GM04503 (cell line): ENCODE measurements at places on chromosomes 5 and 9.

DNA sequence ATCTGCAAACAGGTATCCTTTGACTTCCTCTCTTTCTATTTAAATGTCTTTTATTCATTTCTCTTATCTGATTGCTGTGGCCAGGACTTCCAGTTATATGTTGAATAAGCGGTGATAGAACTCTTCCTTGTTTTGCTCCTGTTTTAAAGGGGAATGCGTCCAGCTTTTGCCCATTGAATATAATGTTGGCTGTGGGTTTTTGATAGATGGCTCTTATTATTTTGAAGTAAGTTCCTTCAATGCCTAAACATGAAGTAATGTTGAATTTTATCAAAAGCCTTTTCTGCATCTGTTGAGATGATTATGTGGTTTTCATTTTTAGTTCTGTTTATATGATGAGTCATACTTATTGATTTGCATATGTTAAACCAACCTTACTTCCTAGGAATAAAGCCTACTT, 300.5 kb upstream of the CTNND2 start:
- no peak for DNase-seq

DNA sequence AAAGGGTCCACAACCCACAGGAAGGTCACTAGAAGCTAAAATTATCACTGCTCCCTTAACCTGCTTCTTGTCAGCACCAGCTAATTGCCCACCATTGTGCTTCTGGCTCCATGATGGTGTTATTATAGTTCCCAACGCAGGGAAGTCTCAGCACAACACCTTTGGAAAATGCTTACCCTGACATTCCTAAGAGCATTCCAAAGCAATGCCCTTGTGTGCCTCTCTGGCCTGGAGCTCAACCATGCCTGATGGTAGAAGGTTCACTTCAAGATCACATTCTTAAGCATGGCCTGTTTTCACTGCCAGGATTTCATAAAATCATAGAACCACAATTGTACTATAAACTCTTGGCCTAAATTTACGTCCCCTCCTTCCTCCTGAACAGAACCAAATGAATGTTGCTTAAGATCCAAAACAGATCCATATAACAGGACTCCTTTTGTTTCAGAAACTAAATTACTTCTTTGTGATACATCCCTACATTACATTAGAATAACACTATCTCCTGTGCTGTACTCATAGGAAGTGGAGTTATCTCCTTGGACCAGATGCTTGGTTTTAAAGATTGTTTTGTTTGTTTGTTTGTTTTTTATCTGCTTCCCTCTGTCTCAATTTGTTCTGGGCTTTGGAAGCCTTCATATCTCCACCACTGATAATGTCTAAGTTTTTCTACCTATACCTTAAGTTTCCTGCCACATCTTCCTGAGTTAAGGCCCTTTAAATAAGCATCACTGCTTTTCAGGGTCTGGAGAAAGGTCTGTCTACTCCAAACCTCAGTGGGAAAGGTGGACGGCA, 32.1 kb downstream of the ARL15 start:
- no peak for DNase-seq

DNA sequence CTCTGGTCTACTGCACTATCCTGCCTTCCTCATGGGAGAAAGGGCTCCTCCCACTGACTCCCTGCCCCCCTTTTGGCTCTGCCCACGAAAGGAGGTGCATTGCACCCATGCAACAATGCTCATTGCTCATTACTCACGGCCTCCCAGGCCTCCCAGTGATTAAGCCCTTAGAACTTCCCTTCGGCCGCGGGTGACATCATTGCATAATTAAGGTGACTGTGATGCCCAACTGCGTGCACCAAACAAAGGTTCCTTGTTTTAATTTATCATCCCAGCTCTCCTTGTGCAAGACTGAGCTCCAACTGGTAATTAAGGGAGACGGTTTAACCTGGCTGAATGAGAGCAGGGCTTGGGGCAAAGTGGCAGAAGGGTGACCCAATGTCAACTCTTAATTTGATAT, 180.4 kb downstream of the GAS1 start:
- peak; percentile 73 for DNase-seq

DNA sequence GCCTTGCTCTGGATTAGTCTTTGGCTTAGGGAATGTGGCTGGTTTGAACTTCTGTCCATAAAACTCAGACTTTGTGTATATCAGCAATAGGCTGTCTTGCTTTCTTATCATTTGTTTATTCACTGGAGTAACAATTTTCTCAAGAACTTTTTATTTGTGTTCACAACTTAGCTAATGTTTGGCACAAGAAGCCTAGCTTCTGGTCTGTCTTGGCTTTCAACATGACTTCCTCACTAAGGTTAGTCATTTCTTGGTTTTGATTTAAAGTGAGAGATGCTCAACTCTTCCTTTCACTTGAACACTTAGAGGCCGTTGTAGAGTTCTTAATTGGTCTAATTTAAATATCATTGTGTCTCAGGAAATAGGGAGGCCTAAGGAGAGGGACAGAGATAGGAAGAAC, 4.9 kb downstream of the FBXO38 start:
- DNase-seq, result no peak

GRCh38 chr9:122510502-122510901, at the start of gene OR1J2:
TSS of gene OR1J2 (plus strand) at chr9:122510802. CDS start at chr9:122510802, 0 bp downstream.
- no peak for DNase-seq

- no peak for DNase-seq
These were observed 284.5 kb upstream of the NUDT12 start for GRCh38 chr5:103847060-103847459.

DNA sequence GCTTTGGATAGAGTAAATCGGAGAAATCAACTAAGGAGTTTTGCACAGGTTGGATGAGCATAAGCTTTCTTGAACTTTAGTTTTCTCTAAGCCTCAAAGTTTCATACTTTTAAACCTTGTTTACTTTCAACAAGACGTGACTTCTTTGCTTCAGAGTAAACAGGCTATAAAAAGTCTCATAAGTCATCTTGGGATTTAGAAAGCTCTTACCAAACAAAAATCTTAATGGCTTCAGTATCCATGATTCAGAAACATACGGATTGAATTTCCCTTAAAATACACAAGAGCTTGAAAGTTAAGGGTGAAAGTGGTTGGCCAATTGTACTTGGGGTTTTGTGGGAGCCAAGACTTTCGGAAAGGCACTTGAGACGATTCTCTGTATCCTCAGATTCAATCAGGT, 270.9 kb upstream of the ANKH start:
- DNase-seq, result no peak

GRCh38 chr5:129572060-129572459, 112.0 kb downstream of the ADAMTS19 start:
- no peak for DNase-seq

GRCh38 chr5:76292620-76293322, 110.3 kb upstream of the IQGAP2 start:
- DNase-seq, result no peak

DNA sequence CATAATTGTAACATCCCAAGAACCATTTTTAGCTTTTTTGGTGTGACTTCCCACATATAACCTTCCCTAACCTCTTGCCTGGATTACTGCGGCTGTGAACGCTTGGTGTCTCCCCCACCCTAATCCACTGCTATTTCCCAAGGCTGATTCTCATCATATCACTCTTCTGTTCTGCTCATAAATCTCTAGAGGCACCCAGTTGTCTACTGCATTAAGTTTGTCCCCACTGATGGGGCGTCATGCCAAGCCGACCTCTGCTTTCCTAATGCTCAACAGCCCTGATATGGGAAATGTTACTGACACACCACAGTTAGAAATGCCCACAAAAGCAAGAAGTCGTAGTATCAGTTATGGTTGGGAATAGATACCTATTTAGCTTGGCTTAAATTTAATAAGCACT, 24.4 kb downstream of the NPR3 start:
- no peak for DNase-seq

DNA sequence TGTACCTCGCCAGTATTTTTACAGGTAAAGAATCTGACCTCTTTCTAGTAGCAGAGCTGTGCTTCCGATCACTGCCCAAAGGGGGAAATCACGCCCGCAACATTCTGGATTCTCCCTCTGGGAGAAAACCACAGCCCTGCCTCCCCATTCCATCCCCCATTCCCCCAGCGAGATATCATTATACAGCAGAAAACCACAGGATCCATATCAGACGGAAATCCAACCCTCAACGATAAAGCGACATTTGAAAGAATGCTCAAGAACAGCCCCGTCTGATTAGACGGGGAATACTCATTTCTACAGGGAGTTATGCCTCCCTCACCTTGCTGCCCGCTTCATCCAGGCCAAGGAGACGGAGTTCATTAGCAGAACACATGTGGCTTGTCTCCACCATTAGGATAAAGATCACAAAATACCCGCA, 172.8 kb downstream of the COL23A1 start:
- no peak for DNase-seq

DNA sequence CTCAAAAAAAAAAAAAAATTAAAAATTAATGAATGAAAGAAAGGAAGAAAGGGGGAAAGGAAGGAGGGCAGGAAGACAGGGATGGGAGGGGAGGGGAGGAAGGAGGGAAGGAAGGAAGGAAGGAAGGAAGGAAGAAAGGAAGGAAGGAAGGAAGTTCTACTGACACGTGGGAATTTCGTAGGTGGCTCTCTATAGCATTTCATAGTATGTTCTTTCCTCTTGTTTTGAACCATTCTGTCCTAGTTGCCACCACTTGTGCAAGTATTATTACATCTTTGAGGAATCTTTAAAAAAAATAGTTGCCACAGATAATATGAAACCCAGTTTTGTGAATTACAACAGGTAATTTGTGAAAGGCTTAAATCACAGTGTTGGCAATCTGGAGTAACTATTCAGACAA, 253.8 kb downstream of the BNC2 start:
- DNase-seq, result no peak

GRCh38 chr9:123216251-123216797, 52.1 kb downstream of the STRBP start:
- DNase-seq, result no peak

DNA sequence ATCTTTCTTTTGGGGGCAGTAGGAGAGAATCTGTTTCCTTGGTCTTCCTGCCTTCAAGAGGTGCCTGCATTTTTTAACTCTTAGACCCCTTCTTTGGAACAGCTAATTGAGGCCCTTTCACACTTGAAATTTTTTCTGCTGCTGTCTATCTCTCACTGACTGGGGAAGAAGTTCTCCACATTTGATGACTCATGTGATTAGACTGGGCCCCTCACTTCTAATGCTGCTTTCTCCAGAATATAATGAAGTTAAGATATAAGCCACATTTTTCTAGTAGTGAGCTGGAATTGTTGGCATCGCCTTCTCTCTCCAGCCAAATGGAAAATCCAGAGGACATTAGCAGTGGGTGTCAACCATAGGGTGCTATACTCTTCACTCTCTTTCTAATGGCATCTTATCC, 12.4 kb downstream of the ZNF474 start:
- DNase-seq, result no peak

GRCh38 chr5:146126068-146126467, 20.7 kb upstream of the PLAC8L1 start:
- DNase-seq, result no peak

DNA sequence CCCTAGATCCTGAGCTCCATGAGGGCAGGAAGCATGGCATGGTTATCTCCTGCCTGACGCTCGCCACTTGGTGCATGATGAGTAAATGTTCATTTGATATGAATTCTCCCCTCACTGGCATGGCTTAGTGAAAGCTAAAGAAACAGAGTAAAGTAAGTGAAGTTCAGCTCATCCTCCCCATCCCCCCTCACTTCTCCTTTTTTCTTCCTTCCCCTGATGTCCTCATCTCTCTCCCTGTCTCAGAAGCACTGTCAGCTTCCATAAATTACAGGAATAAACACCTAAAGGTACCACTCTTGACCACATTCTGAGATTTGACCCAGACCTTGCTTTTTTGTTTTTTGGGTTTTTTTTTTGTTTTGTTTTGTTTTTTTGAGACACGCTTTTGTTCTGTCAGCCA, 73.3 kb downstream of the SNX18 start:
- no peak for DNase-seq

DNA sequence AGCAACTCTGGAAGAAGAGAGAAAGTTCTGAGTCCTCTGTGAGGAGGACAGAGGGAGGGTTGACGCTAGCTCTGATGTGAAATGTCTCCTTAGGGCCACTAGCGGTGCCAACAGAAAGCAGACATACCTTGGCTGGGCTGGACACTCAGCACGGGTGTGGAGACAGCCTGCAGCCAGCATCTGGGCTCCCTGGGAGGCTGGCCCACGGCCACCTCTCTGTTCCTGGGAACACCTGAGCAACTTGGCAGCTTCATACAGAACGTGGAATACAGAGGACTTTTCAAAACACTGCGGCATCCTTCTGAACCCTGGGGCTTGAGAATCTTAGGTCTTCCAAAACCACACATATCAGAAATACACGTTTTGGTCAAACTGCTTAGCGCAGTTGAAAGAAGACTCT, 269.1 kb downstream of the FSTL4 start:
- no peak for DNase-seq

DNA sequence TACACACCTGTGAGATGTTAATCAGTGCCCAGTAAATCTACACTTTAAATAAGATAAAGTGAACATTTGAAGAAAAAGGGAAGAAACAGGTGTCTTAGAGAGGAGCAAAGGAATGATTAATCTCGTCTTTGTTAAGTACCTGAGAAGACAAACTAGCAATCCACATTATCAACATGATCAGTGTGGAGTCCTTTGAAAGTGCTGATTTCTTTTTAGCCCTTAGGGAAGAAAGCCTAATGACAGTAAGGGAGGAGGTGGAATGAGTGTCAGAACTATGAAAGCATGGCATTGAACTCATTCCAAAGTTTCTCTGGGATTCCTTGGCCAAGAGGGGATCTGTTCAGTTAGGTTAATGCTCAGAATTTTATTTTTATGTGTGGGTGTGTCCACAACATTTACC, 1109.0 kb upstream of the ACO1 start:
- DNase-seq, result no peak

- DNase-seq, result peak; percentile 97
These were observed 75.4 kb downstream of the BNC2 start for GRCh38 chr9:16794871-16795639.

GRCh38 chr5:124866355-124867136, 120.1 kb upstream of the ZNF608 start:
- no peak for DNase-seq

GRCh38 chr9:93292664-93293328, 108.9 kb downstream of the WNK2 start:
- DNase-seq, result no peak

DNA sequence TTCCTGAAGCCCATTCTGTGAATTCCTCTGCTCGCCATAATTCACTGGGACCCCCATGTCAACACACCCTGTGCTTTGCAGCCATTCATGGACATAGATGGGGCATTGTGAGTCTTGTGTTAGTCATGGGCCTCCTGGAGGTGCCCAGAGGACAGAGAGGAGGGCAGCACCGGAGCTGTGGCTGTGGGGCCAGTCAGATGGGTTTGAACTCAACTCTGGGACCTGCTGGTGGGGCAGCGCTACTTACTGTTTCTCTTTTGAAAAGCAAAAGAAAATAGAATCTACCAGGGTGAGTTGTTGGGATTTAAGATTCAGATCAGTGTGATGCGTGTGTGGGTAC, 11.3 kb upstream of the EXOC3 start:
- DNase-seq, result no peak

DNA sequence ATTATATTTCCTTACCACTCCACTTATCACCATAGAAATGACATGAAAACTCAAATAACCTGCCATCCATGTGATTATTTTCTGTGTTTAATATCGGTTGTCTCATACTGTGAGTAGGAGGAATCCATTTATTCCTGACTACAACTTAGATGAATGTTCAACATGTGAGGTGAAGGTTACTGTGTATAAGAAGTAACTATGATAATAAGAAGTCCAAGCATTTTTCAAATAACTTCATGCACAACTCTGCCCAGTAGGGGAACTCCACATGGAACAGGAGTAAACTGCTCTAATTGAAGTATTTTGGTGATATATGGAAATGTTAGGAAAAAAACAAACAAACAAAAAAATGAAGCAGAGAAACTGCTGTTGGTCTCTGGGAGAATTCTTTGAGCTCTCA, 447.5 kb upstream of the GRIN3A start:
- no peak for DNase-seq

GRCh38 chr5:137265457-137265856, 233.7 kb downstream of the SPOCK1 start:
- no peak for DNase-seq
